AML-193 (cell line): ENCODE measurements at places on chromosomes 3 and 15.

GRCh38 chr3:46013316-46014094 is 13.8 kb downstream of the XCR1 start:
- no peak for DNase-seq

DNA sequence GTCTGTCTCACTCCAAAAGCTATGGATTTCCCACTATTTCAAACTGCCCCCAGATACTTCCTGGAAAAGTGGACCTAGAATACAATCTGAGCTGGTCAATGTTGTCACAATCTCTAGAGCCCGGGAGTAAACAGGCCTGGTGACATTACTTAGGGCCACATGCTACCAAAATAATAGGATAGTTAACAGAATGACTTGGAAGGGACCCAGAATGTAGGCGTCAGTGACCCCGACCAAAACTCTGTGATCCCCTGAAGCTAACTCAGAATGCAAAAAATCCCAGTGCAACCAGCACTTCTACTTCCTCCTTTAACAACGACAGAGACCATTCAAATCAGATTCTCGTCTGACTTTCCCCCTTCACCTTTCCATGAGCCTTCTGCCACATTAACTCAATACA is 51.5 kb upstream of the CDV3 start:
- no peak for DNase-seq

- peak; percentile 76 for DNase-seq
These were observed at the start of gene ZDHHC23 for GRCh38 chr3:113947372-113948014. ZDHHC23 (plus strand) TSS chr3:113948013; CDS start chr3:113948803, 790 bp downstream.

DNA sequence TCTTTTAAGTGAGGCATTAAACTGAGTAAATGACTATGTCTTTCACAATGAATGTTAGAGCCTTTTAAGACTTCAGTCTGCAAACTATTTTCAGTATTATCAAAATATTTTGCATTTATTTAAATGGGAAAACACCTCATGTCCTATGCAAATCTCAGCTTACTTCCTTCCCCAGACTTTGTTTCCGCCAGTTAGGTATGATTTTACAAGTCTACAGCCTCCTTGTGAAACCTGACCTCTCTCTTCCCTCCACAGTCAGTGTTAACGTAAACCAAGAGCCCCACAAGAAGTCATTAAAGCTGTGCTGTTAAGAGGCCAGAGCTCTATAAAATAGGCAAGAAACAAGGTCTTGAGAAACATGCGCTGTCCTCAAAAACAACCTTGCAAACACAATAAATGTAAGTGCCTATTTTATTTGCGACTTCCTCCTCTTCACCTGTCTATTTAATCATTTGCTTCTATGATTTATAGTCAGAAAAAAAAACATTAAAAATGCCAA is 48.3 kb downstream of the PRTG start:
- no peak for DNase-seq

DNA sequence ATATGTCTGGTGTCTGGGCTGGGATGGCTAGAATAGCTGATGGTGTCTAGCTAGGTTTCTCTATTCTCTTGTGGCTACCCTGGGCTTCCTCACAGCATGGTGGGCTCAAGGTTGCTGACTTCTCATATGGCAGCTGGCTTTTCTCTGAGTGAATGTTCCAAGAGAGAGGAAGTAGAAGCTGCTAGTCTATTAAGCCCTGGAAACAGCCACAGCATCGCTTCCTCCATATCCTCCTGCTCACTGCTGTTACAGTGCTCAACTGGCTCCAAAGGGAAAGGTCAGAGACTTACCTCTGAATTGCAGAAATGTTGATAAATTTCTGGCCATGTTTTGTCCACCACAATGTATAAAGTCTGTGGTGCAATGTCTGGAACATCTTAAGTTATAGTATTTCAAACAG is 299.9 kb upstream of the ADAMTS9 start:
- no peak for DNase-seq

DNA sequence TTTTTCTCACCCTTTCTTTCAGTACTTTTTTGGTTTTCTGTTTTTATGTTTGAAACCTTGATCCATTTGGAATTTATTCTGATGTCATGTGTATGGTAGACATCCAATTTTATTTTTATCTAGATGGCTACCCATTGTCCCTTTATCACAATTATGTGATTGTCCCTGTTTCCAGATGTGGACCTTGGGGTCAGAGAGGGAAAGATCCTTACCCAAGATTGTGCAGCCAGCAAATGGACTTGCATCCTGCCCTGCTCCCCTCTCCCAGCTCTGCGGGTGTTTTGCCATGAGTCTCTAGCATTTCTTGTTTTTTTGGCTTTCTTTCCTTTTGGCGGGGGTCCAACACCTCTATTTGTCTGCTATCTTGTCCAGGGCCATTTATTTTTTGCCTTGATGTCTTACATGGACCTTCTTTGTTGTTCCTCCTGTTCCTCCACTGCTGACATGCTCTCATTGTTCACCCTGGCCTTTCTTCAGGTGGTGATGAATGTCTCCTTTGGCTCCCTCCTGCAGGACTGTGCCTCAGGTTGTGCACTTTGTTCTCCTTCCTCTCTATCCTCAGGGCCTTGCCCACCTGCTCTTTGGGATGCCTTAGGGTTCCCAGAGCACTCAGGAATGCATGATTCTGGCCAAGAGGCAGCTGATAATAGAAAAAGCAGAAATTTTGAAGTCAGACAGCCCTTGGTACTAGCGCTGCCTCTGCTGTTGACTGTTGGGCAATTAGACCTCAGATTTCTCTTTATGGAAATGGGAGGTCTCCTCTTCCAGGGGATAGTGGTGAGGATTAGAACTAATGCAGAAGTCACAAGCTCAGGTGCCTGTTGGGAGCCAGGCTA is 84.3 kb downstream of the EEFSEC start:
- DNase-seq, result no peak

- no peak for DNase-seq
These were observed 18.9 kb downstream of the PEX5L start for GRCh38 chr3:180017846-180018245.

GRCh38 chr3:146496251-146496650 is 26.9 kb upstream of the PLSCR2 start:
- DNase-seq, result no peak

- DNase-seq, result no peak
These were observed 278.7 kb upstream of the SOX2 start for GRCh38 chr3:181432992-181433391.

GRCh38 chr3:195150181-195151118 is 120.5 kb downstream of the XXYLT1 start:
- DNase-seq, result peak; percentile 18

- peak; percentile 73 for DNase-seq
These were observed 55.0 kb downstream of the CFAP20DC start for GRCh38 chr3:58994746-58995330.

DNA sequence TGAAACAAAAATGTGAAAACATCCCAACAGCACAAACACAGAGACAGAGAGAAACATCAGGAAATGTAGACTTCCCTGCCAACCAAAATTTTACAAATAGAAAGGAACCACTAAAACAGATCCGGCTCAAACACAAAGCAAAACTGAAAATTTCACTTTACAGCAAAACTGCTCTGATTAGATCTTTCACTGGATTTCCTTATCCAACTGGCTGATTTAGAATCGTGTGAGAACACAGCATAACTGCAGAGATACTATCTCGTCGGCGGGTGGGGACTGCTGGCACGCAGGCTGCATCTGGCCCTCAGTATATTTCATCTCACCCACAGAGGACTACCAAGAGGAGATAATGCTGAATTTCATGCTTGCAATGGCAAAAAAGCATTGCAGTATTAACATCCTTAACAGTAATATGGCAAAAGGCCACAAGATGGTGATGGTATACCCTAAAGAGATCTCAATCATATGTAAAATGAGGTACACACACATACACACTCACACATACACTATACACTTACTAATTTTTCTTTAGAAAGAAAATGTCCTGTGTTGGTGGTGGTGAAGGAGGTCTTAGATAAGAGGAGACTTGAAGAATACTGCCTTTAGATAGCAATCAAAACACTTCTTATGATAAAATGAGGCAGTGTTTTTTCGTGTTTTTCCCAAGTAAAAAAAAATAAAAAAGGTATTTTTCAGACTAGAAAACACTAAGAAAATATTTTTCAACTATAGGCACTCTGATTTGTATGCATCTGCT is 10.6 kb upstream of the LEO1 start:
- DNase-seq, result peak; percentile 92

- DNase-seq, result no peak
These were observed 10.1 kb upstream of the C3orf22 start for GRCh38 chr3:126568776-126569342.

- no peak for DNase-seq
These were observed 188.5 kb downstream of the FAM43A start for GRCh38 chr3:194874206-194874605.

DNA sequence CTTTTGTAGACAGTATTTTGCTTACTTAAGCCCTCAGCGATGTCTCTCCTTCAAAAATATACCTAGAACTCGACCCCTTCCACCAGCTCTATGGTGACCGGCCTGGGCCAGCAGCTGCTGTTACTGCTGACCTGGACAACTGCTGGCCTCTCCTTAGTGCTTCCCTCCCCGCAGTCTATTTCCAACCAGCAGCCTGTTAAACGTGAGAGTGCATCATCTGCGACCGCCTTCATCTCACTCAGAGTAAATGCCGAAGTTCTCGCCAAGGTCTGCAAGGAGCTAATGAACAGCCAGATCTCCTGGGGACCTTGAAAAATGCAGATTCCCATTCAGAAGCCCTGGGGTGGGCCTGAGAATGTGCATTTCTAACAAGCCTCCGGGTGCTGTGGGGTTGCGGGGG is 86.7 kb downstream of the RPLP1 start:
- DNase-seq, result no peak

DNA sequence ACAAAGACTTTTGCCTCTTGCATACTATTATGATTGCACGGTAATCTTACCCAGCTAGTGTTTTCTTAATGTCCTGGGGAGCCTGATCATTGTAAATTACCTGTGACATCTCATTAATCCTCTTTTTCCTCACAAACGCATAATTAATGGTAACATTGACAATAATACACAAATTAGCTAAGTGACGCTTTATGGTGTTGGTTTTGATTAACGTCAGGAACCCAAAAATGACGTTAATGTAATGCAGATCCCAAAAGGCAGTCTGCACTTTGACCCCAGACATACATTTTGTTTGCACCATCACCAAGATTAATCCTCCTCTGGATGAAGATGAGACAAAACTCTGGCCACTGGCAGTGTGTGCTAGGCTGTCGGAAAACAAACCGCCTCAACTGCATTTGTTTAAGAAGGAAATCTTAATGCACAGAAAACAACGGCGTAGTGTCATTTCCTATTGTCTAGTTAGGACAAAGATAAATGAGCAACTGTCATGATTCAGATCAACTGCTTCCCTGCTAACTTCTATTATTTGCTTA is 83.9 kb upstream of the CDIN1 start:
- DNase-seq, result no peak

DNA sequence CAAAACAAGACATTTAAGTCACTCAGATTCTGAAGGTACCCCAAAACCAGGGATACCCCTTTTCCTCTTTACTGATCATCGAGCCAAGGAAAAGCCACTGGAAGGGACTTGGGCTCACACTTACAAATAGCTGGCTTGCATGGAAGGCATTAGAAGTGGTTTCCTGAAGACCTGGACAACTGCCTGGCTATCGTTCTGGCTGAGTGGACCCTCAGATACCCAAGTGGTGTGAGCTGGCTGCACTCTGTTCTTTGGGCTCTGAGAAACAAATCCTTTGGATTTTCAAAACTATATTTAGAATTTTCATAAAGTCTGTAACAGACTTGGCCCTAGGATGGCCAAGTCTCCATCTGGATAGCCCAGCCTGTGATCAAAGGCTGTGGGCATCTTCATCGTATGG is 110.1 kb upstream of the CTDSPL start:
- DNase-seq, result no peak

DNA sequence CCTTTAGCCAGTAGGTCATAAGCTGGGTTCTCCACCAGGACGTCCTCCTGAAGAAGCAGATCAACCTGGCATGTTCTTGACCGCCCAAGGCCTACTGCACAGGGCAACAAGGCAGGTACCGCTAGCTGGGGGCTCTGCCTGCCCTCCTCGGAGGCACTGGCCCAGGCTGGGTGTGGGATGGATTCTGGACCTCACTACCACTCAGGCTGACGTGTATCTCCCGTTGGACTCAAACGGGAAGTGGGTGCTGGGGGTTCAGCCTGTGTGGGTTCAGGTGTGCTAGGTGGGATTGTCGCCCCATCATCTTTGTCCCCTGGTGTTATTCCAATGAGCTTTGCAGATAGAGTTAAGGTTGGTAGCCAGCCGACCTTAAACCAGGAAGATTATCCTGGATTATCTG is 95.0 kb upstream of the SNRPA1 start:
- no peak for DNase-seq

- DNase-seq, result no peak
These were observed 553.0 kb downstream of the NTRK3 start for GRCh38 chr15:87703327-87704111.

DNA sequence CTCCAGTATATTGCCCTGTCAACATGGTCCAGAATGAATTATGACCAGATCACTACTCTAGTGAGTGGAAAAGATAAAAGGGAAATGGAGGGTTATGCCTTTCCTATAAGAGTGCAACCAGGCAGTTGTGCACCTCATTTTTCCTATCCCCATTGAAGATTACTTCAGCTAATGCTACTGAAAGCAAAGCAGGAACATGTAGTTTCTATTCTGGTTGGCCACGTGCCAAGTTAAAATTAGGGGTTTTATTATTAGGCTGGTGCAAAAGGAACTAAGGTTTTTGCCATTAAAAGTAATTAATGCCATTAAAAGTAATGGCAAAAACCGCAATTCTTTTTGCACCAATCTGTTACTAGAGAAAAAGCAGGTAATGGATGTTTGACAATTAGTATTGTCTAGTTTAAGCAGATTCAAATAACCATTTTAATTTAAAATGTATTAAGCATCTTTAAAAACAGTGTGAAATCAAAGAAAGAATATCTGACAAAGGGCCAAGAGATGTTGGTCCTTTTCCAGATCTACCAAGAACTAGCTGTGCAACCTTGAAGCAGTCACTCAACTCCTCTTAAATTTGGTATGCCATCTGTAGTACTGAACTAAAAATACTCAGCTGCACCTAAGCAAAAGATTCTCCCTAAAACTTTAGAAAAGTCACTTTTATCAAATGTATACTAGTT is 567.5 kb upstream of the CCDC54 start:
- DNase-seq, result no peak

DNA sequence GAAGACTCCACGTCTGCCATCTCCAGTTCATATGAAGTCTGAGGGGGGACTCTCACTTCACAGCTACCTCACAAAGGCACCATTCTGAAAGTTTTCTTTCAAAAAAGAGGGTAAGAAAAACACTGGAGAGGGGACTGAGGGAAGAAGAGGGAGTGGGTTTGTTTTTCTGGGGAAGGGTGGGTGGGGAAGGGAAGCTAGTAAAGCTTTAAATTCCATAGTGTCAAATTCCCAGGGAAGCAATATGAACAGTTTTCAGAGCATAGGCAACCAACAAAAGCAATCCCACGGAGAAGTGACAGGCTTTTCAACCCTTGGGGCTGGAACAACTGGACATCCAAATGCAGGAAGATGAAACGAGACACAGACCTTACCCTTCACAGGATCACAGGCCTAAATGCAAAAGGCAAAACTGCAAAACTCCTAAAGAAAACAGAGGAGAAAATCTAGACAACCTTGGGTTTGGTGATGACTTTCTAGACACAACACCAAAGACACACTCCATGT is 61.7 kb downstream of the CHSY1 start:
- DNase-seq, result no peak

GRCh38 chr3:36408146-36408545 is 27.8 kb downstream of the STAC start:
- peak; percentile 46 for DNase-seq
